ENCODE measurements at places on chromosomes 4 and X. TPM values are rescaled to one million over a fixed set of nuclear protein-coding genes. Genes with fewer than 3 reads are reported as not detected.

PLRG1 gene
- 123 TPM for total RNA-seq

FAM200B gene
- total RNA-seq = 13.3 TPM

SPIN2B gene
- 6.1 TPM for total RNA-seq

GLRA3 gene
- not detected for total RNA-seq

TBC1D19 gene
- total RNA-seq = 5.0 TPM

TMSB15B gene
- total RNA-seq = 4.1 TPM

RAB9B gene
- total RNA-seq = 0.48 TPM

AWAT2 gene
- total RNA-seq = not detected

PHKA1 gene
- 9.4 TPM for total RNA-seq

TXLNG gene
- 17.3 TPM for total RNA-seq

ARMCX4 gene
- 6.0 TPM for total RNA-seq

SRPX2 gene
- total RNA-seq = not detected

BEND2 gene
- total RNA-seq = not detected

DNAAF6 gene
- total RNA-seq = not detected

TMPRSS11F gene
- not detected for total RNA-seq

AKAP14 gene
- not detected for total RNA-seq

Measured in activated CD4-positive, alpha-beta T cell treated with anti-CD3 and anti-CD28 coated beads for 36 hours (primary cell).